ENCODE measurements at places on chromosomes 12 and 14.

DNA sequence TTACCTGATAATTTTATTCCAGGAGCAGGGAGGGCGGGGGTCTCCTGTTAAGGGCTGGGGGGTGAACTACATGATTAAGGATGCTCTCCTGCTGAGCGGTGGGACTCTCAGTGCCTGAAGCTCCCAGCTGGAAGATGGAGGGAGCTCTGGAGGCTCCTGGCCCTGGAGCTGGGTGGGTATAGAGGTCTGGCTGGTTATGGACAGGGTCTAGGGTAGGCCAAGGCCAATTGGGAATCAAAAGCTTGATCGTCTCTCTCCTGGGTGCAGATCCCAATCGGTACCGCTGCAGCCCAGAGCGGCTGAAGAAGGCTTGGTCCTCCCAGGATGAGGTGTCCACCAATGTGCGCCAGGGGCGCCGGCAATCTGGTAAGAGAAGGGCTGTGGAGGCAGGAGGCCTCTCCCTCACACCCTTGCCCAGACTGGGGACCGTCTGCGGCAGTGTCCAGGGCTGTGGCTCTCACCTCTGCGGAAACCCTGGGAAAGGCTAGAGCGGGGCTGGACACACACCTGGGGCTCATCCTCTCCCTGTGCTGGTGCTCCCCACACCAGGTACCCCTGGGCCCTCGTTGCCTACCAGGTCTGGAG, 28.4 kb downstream of the PLEKHG3 start:
- H3K27ac ChIP-seq, result no peak overlapping the region
- H3K36me3 ChIP-seq, result no peaks in the 10 kb centered on the region
- no peak overlapping the region for H3K4me3 ChIP-seq
- no peaks in the 10 kb centered on the region for H3K27me3 ChIP-seq

DNA sequence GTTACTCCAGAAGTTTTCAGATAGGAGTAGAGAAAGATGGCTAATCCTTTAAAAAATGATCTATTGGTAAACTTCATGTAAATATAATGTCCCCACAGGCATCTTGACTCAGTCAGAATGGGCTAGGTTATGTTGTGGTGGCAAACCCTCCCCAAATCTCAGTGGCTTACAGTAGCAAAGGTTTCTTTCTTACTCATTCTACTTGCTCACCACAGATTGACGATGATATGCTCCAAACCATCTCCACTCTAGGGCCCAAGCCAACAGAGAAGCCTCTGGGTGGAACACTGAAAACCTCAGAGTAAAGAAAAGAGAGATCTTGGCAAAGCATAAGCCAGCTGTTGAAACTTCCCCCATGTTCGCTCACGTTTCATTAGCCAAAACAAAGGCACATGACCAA, 146.4 kb downstream of the EMP1 start:
- no peak overlapping the region for H3K4me3 ChIP-seq
- no peak for DNase-seq
- no peak overlapping the region for H3K27ac ChIP-seq
- no peaks in the 10 kb centered on the region for H3K4me1 ChIP-seq
- H3K27me3 ChIP-seq, result no peaks in the 10 kb centered on the region
- H3K36me3 ChIP-seq, result no peaks in the 10 kb centered on the region

DNA sequence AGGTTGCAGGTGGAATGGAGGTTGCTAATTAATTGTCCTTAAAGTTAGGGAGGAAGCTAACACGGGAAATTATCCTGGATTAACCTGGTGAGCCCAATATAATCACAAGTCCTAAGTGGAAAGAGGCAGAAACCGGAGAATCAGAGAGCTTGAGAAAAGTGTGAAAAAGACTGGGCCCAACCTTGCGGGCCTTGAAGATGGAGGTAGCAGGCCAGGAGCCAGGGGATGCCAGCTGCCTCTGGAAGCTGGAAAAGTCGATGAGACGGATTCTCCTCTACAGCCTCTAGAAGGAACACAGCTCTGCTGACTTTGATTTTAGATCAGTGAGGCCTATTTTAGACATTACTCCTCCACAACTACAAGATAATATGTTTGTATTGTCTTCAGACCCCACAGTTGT, 2.1 kb downstream of the SDR9C7 start:
- no peak overlapping the region for H3K27ac ChIP-seq
- no peak overlapping the region for H3K4me3 ChIP-seq
- no peaks in the 10 kb centered on the region for H3K27me3 ChIP-seq
- no peaks in the 10 kb centered on the region for H3K36me3 ChIP-seq
- DNase-seq, result no peak
- H3K4me1 ChIP-seq, result no peaks in the 10 kb centered on the region

DNA sequence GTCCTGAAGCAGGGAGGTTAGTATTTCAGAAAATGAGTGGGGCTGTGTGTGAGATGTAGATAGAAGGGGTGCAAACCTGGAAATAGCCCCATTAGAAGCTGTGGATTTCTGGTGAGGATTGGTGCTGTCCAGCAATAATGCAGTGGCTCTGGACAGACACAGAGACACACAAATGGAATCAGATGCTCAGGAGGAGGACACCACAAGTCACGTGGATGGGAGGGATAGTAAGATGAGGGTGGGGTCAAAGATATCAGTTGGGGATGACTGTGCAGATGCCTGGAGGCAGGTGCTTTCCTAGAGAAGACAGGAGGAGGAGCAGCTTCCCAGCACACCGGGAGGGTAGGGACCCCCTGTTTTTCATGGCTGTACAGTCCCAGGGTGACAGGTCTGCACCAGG, 136.5 kb downstream of the PLXNC1 start:
- no peak overlapping the region for H3K27ac ChIP-seq
- peaks cover 22% of the 10 kb centered on the region for H3K36me3 ChIP-seq
- H3K27me3 ChIP-seq, result no peaks in the 10 kb centered on the region
- H3K4me1 ChIP-seq, result no peaks in the 10 kb centered on the region

- H3K36me3 ChIP-seq, result no peaks in the 10 kb centered on the region
- no peaks in the 10 kb centered on the region for H3K27me3 ChIP-seq
- H3K4me3 ChIP-seq, result no peak overlapping the region
Observed at GRCh38 chr12:111656016-111656415, 29.7 kb downstream of the BRAP start.

DNA sequence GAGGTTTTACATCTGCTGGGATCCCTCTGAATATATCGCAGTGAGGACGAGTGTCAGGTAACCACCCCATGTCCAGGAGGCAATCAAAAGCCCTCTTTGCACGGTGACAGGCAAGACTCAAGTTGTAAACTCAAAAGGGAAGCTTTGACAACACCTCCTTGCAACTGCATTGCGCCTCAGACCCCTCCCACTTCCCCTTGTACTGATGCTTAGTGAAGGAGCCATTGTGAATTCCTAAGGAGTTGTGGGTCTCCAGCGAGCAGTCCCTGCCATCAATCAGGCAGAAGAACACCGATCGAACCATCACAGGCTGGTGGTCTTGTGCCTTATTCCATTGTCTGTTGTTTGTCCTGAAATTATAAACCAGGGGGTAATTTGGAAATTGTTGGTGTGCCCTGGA, 112.6 kb downstream of the CCDC60 start:
- H3K27ac ChIP-seq, result peak overlapping the region; percentile 29
- no peaks in the 10 kb centered on the region for H3K4me1 ChIP-seq
- H3K36me3 ChIP-seq, result no peaks in the 10 kb centered on the region
- H3K4me3 ChIP-seq, result no peak overlapping the region
- no peaks in the 10 kb centered on the region for H3K27me3 ChIP-seq

GRCh38 chr12:109943811-109944210, 43.7 kb downstream of the TCHP start:
- H3K4me1 ChIP-seq, result no peaks in the 10 kb centered on the region
- no peak for DNase-seq
- H3K36me3 ChIP-seq, result no peaks in the 10 kb centered on the region
- no peak overlapping the region for H3K4me3 ChIP-seq
- no peak overlapping the region for H3K27ac ChIP-seq

DNA sequence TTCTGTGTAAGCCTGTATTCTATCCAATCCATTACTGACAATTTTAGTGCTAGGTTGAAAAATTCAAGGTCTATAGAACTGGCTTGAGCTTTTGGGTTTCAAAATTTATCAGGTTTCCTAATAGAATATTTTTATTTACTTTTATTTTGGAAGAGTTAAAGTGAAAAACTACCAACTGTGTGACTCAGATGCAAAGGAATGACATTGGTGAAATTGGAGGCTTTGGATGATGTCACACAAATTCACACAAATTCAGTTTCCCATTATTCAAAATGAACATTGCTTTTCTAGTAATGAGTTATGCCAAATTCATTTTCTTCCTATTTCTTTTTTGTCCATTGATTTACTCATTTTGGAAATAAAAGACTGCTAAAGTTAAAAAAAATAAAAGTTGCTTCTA, 186.9 kb downstream of the ALX1 start:
- no peak overlapping the region for H3K27ac ChIP-seq
- H3K36me3 ChIP-seq, result no peaks in the 10 kb centered on the region
- H3K4me3 ChIP-seq, result no peak overlapping the region
- H3K4me1 ChIP-seq, result no peaks in the 10 kb centered on the region
- no peaks in the 10 kb centered on the region for H3K27me3 ChIP-seq
- no peak for DNase-seq

GRCh38 chr12:67981287-67982162, 7.7 kb upstream of the IFNG-AS1 start:
- peaks cover 20% of the 10 kb centered on the region for H3K4me1 ChIP-seq
- H3K4me3 ChIP-seq, result no peak overlapping the region
- H3K27ac ChIP-seq, result no peak overlapping the region
- H3K36me3 ChIP-seq, result no peaks in the 10 kb centered on the region
- H3K27me3 ChIP-seq, result no peaks in the 10 kb centered on the region

- no peaks in the 10 kb centered on the region for H3K36me3 ChIP-seq
- no peak overlapping the region for H3K27ac ChIP-seq
- H3K4me1 ChIP-seq, result no peaks in the 10 kb centered on the region
- no peaks in the 10 kb centered on the region for H3K27me3 ChIP-seq
- DNase-seq, result peak; percentile 75
Observed at GRCh38 chr12:101414533-101415119, 7.1 kb upstream of the ARL1 start.

DNA sequence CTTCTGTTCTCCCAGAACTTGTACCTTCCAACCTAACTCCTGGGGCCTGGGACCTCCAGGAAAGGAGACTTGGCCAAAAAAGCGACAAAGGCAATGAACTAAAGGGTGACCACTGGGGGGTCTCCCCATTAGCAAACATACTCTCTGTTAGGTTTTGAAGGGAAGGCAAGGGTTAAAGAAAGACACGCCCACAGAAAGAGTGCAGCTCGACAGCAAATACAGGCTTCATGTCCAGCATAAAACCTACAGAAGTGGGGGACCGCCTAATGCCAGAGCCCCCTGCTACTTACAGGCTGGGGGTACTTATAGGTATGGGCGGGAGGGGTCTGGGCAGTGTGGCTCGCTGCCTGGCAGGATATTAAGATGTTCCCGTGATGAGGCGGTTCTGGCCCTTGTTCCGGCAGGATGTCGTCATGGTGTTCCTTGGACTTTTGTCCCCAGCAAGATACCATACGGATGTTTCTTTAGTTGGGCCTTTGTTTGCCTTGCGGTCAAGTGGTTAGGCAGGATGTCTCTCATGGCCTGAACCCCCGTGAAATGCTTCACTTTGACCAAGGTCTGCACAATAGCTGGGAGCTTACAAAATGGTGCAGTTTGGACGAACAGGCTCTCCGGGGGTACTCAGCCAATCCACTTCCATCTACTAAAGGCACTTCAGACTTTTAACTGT, 53.4 kb downstream of the PRMT8 start:
- no peaks in the 10 kb centered on the region for H3K4me1 ChIP-seq
- no peak overlapping the region for H3K27ac ChIP-seq
- no peak for DNase-seq
- H3K36me3 ChIP-seq, result no peaks in the 10 kb centered on the region
- no peak overlapping the region for H3K4me3 ChIP-seq
- H3K27me3 ChIP-seq, result peaks cover 33% of the 10 kb centered on the region

DNA sequence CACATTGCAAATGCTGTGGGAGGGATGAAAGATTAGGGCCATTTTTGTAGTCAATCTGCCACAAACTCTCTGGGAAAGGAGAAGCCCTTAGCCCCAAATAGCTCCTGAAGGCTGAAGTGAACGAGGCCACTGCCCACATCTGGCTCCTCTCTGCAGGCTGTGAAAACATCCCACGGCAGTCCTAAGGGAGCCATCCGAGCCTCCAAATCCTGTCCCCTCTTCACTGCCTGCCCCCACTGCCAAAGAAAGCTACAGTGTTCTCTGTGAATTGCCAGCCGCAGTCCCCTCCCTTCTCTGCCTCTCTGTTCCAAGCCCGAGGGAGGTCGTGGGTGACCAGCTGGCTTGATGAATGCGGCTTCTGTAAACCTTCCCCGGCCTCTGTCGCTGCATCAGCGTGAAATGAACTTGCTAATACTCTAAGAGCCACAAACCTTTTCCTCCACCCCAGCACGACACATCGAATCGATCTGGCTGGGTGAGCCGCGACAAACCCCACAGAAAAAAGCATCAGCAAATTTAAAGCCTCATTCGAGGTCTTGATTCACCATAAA, 180.7 kb upstream of the NRXN3 start:
- no peak for DNase-seq
- H3K4me3 ChIP-seq, result no peak overlapping the region
- no peaks in the 10 kb centered on the region for H3K36me3 ChIP-seq

DNA sequence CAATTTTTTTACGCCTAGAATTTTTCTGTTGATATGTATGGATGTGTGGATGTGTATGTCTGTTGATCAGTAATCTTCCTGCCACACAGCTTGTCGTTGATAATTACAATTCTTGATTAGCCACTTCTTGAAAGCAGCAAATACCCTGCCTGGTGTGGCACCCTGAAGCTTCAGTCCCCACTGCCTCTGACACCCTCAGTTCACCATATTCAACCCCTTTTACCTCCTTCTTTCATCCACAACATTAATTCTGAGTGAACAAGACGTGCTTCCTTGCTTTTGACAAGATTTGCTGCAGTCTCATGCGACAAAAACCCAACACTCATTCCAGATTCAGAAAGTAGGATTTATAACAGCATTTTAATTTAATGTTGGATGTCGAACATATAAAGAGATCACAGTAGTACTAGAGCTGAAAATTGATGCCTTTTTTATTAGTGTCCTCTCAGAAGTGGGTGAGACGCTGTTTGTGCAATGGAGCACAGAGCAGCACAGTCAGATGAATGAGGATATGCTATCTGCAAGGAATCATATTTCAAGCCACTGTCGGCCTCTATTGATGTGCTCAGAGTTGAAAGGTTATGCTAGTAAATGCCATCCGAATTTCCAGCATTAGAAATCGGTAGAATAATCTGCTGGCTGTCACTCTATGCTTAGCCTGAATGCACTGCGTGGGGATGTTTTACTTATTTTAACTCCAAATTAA, 383.7 kb downstream of the EGLN3 start:
- no peaks in the 10 kb centered on the region for H3K27me3 ChIP-seq
- H3K4me3 ChIP-seq, result no peak overlapping the region
- no peak for DNase-seq

- no peak overlapping the region for H3K27ac ChIP-seq
- H3K4me3 ChIP-seq, result no peak overlapping the region
Observed at GRCh38 chr12:92737855-92738850, 35.4 kb downstream of the PLEKHG7 start.

- no peaks in the 10 kb centered on the region for H3K4me1 ChIP-seq
- H3K36me3 ChIP-seq, result no peaks in the 10 kb centered on the region
- no peak overlapping the region for H3K4me3 ChIP-seq
- H3K27ac ChIP-seq, result no peak overlapping the region
Observed at GRCh38 chr14:62031504-62031903, 269.3 kb downstream of the SNAPC1 start.
